Stimulated activated CD4-positive, alpha-beta T cell treated with anti-CD3 and anti-CD28 coated beads, Interleukin-4, amount 100 ng/mL, for 4 hours (primary cell): ENCODE measurements at places on chromosomes 5 and 9.

GRCh38 chr5:111703662-111704061 lies 53.3 kb downstream of the NREP start:
- no peak for DNase-seq

GRCh38 chr5:152332716-152333460 lies 72.2 kb downstream of the NMUR2 start:
- no peak for DNase-seq

- DNase-seq = no peak
Measured at GRCh38 chr9:25755951-25756350, 77.7 kb upstream of the TUSC1 start.

DNA sequence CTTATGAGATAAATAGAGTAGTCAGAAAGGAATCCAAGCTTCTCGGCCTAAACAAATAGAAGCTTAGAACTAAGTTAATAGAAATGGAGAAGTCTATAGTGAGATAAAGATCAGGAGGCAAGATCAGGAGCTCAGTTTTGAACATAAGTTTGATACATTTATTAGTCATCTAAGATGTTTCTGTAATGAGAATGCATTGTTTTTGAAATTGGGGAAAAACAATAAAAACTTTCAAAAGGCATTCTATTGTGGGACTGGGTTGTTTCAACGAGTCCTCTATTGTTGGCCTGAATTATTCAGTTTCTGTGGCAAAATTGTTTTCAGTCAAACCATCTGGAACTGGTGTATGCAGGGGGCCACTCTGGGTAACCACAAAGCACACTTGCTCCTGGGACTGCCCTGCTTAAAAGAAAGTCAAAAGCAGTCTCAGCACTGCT lies 181.0 kb upstream of the CLINT1 start:
- DNase-seq = no peak
